ENCODE measurements at places on chromosomes 6 and 20.

GRCh38 chr6:135540207-135540840, 42.8 kb upstream of the AHI1 start:
- DNase-seq = no peak

- DNase-seq = no peak
Measured at GRCh38 chr6:25793970-25794369, 37.9 kb downstream of the SLC17A1 start.

GRCh38 chr6:132218059-132218696, 183.1 kb downstream of the MOXD1 start:
- no peak for DNase-seq

DNA sequence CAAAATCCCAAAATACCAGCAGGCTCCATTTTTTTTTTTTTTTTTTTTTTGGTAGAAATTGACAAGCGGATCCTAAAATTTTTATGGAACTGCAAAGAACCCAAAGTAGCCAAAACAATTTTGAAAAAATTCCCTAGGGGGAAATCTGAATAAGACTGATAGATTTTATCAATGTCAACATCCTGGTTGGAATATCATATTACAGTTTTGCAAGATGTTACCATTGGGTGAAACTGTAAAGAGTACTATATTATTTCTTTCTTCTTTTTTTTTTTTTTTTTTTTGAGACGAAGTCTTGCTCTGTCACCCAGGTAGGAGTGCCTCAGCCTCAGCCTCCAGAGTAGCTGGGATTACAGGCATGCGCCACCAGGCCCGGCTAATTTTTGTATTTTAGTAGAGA, 29.4 kb upstream of the BEND3 start:
- DNase-seq = no peak

GRCh38 chr6:106751501-106752252, 122.3 kb downstream of the QRSL1 start:
- DNase-seq = no peak

GRCh38 chr6:167095888-167096287, 27.0 kb upstream of the CCR6 start:
- DNase-seq = no peak

GRCh38 chr20:44637042-44637441, 14.5 kb downstream of the ADA start:
- no peak for DNase-seq

DNA sequence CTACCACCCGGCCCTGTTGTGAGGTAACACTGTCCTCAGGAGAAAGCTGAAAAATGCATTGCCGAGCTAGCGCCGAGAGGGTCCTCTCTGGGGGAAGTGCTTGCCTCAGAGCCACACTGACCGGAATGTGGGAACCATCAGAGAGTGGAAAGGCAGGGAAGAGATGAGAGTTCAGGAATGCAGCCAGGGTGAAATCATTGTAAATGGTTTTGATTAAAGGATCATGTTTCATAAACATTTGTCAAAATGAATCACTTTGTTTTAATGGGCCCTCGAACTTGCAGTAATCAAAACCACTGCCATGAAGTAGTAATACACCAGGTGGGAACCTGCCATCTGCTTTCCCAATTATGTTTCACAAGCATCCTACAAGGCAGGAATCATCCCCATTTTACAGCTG, 16.9 kb upstream of the IL17F start:
- no peak for DNase-seq

DNA sequence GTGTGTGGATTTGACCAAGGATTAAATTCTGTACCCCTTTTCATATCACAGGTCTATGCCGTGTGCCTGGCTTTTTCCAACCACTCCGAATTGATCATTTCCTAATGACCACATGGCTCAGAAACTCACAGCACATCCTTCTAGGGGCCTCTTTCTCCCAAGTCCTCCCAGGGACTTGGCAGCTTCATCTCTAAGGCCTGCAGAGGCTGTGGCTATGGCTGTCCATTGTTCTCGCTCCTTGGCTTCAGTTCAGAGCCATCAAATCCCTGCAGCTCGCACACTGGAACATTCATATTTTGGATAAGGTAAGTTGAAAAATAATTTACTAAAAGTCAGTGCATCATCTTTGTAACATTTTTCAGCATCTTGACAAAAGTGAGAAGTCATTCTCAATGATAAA, 497.2 kb upstream of the CDH4 start:
- DNase-seq = no peak

Data from activated T-cell treated with anti-CD3 and anti-CD28 coated beads, Interleukin-2, amount 50 U/mL, for 48 hours (primary cell).